ENCODE measurements at places on chromosomes 1 and 21.

GRCh38 chr1:107135463-107135862 is 5.4 kb upstream of the NTNG1 start:
- peak; percentile 36 for DNase-seq

GRCh38 chr1:54323324-54323739 is 82.9 kb downstream of the SSBP3 start:
- peak; percentile 40 for DNase-seq

DNA sequence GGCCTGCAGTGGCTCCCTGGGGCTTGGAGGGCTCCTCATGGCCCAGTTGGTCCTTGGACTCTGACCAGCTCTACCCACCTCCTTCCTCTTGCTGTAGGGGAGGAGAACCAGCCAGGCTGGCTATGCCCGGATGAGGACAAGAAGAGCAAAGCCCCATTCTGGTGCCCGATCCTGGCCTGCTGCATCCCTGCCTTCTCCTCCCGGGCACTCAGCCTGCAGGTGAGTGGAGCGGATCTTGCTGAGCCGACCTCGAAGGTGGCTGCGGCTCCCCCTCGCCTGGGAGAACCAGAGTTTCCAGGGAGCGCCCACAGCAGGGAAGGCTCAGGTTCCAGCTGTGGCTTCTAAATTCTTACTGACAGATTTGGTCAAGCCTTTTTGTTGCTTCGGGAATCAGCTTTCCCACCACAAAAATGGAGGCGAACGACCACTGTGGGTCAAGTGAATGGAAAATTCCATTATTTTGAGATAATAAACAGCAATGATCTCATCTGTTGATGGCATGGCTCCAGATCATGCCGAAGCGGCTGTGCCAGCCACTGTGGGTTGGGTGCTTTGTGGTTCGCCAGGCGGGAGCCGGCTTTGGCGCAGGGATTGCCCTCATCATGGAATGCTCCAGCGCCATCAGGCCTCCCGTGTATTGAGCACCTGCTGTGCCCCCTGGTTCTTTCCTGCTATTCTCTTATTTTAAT is 106.5 kb upstream of the ACTL8 start:
- no peak for DNase-seq

DNA sequence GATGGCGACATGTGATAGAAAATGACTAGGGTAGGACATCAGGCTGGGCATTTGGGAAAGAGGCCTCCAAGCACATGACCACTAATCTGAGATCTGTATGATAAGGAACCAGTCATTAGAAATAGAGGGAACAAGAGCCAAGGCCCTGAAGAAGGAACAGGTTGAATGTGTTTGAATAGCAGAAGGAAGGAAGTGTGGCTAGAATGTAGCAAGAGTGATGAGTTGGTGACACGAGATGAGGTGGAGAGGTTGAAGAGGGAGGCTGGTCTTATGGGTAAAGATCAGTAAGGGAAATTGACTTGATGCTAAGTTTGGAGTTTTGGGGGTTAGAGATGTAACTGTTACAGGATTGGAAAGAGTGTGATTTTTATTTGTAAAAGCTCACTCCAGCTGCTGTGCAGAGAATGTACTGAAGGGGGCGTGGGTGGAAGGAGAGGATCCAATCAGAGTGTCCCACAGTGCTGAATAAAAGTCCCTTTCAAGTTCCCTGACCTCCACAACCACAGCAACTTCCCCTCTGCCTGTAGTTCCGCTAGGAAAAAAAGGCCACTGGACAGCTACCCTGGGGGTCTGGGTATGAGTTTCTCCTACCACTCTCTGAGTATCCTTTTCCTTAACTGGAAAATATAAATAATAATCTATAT is 295.0 kb downstream of the OMA1 start:
- peak; percentile 34 for DNase-seq

- no peak for DNase-seq
Observed at GRCh38 chr1:173270243-173270642, 63.1 kb upstream of the TNFSF4 start.

GRCh38 chr1:52576074-52576473 is 23.2 kb upstream of the TUT4 start:
- DNase-seq = no peak

DNA sequence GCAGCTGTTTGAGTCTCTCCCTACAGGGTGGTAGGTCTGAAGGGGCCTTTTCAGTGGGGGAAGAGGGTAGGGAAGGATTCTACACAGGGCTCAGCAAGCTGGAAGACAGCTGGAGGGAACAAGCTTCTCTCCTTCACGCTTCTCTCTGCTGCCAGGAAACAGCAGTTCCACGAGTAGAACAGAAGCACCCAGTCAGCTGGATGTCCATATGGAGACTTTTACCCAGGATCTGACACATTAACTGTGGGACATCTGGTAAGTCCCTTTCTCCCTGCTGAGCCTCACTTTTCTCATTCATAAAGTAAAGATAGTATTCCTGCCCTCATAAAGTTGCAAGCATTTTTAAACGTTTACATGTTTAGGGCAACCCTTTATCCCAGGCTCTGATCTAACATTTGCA is 280.3 kb downstream of the OMA1 start:
- no peak for DNase-seq

- no peak for DNase-seq
Observed at GRCh38 chr1:30029677-30030076, 693.7 kb downstream of the MATN1 start.

GRCh38 chr1:218643926-218644325 is 298.8 kb downstream of the TGFB2 start:
- no peak for DNase-seq

DNA sequence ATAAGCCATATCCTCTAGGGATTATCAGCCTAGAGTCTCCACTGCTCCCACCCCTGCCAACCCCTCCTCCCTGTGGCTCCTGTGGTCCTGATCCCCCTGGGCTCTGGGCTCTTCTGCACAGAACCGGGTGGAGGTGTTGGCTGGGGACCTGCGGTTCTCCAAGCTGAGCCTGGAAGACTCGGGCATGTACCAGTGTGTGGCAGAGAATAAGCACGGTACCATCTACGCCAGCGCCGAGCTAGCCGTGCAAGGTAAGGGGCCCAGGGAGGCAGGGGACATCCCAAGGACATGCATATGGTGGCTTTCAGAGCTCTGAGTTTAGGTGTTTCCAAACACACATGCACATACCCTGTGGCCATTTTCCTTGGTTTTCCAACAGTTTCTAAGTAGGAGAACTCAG is 19.3 kb downstream of the CNTN2 start:
- no peak for DNase-seq

DNA sequence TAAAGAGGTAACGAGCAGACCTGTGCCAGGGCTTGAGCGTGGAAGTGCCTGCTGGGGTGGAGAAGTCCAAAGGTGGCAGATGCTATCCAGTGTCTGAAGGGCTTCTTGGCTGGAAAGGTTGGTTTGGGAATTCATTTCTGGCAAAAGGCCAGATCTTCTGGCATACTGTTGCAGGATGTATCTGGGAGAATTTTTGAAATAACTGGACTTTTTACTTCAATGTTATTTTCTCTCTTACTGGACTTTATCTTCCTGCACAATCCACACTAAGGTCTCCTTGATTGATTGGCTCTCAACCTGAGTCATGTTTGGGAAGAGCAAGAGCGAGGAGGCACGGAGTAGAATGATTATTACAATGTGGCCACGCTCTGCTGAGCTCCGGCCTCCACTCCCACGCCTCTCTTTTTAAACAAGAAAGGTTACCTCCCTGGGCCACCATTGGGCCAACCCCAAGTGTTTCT is 278.4 kb downstream of the TM2D1 start:
- no peak for DNase-seq

DNA sequence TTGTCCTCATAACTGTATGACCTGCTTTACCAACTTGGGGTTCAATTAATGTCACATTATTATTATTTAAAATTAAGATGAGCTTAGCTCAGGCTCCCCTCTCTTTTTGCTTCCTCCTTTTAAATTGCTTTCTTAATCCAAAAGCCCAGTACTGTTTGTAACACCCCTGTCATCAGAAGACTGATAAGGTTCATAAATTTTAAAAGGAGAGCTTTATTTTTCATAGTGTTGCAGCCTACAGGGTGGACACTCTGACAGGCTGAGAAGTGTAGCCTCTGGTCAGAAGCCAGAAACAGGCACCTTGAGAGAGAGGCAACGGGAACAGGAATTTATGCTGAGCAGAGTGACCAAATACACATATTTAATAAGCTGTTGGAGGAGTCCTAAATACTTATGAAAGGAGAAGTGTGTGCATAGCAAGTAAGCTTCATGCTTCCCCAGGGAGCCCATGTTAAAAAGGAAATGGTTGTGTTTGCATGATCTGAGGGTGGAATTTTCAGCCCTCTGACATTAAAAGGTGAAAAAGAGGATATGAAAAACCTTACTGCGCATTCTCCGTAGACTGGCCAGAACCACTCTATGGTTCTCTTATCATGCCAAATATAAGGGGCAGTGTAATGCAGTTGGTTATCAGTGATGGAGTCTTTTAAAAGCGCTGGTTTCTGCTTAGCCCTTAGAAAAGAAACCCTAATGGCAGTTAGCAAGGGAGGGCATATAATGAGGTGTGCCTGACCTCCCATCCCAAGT is 30.5 kb upstream of the FGGY start:
- DNase-seq = no peak

DNA sequence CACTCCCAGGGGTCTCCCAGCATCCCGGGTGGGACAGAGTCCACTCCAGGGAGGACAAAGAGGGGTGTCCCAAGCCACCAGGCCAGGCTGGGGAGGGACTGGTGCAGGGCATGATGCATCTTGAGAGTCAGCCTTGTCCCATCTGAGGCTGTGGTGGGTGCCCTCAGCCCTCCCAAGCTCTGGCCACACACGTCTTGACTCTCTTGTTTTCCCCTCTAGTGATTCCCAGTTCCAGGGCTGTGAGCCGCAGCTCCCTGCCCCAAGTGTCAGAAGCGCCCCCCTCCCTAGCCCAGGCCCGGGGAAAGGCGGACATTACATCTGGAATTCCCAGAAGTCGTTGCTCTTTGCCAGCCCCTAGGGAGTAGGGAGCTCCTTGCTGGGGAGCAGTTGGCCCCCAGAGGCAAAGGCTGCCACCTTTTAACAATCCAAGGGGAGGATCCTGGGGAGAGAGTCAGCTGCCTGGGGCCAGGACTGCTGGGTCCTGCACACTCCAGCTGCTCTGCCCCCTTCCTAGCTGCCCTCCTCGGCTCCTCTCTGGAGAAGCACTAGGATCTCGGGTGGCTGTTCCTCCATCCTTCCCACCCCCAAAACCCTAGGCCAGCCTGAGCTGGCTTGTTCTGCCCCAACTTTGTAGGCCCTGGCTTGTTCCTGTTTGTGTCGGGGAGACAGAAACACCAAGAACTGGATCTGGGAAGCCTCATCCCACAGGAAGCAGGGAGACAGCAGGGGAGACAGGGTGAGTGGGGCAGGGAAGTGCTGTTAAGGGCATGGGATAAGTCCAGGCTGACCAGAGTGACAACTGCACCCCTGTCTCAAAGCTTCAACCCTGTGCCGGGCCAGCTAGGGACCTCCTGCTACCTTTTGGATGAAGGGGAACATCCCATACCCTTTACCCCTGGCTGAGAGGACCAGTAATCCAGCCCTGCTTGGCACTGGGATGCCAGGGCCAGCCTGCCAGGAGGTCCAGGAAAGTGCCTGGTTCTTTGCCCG is 3.2 kb upstream of the PTPN7 start:
- DNase-seq = no peak

- DNase-seq = no peak
Observed at GRCh38 chr1:62295921-62296491, 23.2 kb downstream of the KANK4 start.

DNA sequence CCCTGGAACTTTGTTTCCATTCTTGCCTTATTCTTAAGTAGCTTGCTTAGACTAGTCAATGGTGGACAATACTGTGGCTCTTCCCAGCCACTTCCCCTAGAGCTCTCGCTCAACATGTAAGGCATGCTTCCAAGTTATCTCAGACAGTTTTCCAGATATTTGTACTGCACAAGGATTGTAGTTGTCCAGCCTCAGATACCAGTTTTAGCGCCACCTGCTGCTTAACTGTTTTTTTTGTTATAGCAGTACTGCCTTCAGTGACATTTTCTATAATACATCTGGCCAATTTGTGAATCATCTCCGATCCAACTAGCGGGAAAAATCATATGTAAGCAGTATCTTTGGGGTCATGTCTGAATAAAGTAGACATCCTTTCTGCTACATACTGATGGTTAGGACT is 346.7 kb upstream of the ADGRL4 start:
- peak; percentile 71 for DNase-seq

GRCh38 chr1:199639453-199639852 is 388.1 kb upstream of the NR5A2 start:
- no peak for DNase-seq

DNA sequence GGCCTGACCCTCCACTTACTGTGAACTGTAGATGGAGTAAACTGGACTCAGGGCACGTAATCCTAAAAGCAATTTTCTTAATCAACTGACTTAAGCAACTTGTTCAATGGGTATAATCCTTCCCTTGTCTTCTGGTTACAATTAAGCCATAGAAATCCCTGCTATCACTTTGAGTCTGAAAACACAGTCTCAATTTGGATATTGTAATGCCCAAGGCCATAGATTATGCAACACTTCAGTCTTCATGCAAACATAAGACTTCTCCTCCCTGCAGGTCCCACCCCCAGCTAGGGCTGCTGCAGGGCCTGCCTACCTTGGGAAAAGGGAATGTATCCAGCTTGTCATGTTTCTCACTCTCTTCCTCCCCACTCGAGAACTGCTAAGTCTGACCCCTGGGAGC is 6.2 kb upstream of the SLC5A9 start:
- no peak for DNase-seq

GRCh38 chr1:26283871-26284596 is 4.1 kb downstream of the SH3BGRL3 start:
- no peak for DNase-seq

DNA sequence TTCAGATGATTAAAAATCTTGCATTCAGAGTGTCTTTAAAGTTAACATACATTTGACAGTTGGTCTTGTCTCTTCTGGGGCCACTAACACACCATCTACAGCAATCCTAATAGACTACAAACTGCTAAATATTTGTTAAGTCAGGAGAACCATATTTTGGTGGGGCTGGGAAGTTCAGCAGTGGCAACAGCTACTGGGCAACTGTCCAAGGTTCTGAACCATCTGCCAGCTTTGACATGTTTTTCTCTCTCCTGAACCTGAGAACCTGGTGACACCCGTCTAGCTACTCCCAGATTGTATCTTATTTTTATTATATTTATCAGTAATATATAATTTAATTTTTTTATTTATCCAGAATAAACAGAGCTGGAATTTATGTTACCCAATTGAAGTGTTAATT is 199.0 kb upstream of the DPYD start:
- peak; percentile 54 for DNase-seq

- no peak for DNase-seq
Observed at GRCh38 chr21:17196623-17197022, 316.2 kb upstream of the CXADR start.

GRCh38 chr1:89878256-89878655 is 57.4 kb downstream of the LRRC8D start:
- no peak for DNase-seq
